ENCODE measurements at places on chromosomes 1 and 21.
A peak's percentile ranks its signal among the peaks of the same experiment; 100 is the strongest.

DNA sequence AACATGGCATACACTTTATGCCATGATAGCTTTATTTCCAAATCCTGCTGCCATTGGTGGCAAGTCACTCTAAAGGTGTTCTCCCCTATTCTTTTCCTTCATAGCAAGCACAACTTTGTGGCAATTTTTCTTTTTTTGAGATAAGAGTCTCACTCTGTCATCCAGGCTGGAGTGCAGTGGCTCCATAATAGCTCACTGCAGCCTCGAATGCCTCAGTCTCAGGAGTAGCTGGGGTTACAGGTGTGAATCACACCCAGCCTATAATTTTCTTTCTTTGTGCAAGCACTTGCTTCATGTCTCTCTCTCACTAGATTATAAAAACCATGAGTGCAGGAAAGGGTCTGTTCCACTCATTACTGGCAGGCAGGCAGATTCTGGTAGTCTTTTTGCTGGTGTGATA, 5.4 kb upstream of the KDM4A start:
- no peak for DNase-seq

- no peak for DNase-seq
Measured at GRCh38 chr1:7589080-7589735, 181.9 kb upstream of the VAMP3 start.

DNA sequence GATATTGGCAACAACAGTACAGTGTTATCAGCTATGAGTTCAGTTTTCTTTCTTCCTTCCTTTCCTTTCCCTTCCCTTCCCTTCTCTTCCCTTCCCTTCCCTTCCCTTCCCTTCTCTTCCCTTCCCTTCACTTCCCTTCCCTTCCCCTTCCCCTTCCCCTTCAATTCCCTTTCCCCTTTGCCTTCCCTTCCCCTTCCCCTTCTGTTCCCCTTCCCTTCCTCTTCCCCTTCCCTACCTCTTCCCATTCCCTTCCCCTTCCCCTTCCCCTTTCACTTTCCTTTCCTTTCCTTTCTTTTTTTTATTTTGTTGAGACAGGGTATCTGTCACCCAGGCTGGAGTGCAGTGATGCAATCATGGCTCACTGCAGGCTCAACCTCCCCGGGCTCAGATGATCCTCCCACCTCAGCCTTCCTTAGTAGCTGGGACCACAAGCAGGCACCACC, 72.3 kb upstream of the CAPZB start:
- DNase-seq = peak; percentile 43

- DNase-seq = no peak
Measured at GRCh38 chr21:15506086-15506485, 223.7 kb upstream of the USP25 start.

- no peak for DNase-seq
Measured at GRCh38 chr21:32352526-32352925, 40.3 kb downstream of the URB1 start.

- peak; percentile 97 for DNase-seq
Measured at GRCh38 chr21:42991992-42992740, 17.8 kb downstream of the PKNOX1 start.

GRCh38 chr1:12369258-12369657, 139.4 kb downstream of the VPS13D start:
- no peak for DNase-seq

DNA sequence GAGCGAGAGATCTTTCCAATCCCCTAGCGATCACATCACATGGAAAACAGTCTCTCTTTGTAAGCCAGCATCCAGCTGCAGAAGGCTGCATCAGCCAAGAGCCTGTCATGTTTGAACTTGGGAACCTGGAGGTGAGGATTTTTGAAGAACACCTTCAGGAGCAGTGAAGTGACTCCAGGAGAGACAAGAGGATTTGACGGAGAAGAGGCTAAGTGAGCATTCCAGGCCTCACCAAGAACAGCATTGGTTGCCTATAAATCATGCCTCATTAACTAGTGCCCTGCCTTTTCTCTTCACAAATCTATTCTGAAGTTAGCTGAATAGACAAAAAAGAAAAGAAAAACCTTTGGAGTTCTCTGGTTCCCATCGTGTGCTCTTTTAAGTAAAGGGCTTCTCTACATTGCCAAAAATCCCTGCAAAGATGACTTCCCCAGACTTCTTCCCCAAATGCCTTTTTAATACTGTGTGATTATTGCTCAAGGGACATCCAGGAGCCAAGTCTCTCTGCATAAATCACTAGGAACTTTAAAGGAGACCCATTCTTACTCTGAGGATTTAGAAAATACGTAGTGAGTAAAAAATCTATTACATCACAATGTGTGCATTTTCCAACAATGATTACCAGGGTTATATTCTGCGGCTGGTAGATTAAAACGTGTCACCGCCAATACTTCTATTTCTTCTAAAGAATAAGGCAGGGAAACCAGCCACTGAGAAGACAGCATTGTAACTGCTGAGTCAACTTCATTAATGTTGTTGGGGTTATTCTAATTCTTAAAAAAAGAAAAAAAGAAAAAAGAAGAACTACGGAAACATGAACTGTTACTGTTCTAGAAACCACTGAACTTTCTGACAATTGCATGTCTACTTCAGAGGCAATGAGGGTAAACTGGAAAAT, 95.2 kb downstream of the KIF14 start:
- no peak for DNase-seq

DNA sequence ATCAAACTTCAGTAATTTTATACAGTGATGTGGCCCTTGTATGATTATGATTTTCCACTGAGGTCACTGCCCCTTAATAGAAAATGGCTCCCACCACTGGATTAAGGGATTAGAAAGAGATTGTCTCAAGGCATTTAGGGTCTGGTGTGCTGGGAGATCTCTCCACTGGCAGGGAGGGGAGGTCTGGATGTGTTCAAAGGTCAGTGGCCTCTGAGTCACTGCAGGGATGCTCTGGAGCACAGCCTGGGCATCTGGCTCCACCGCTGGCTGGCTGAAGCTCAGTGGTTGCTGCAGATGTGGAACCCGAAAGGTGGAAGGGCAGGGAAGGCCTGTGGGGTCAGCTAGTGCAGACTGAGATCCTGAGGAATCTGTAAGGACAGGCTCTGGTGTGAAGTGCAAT, 18.3 kb upstream of the CHI3L1 start:
- no peak for DNase-seq

GRCh38 chr1:38064197-38064903, 17.8 kb upstream of the POU3F1 start:
- DNase-seq = peak; percentile 88

GRCh38 chr1:14345946-14346550, 252.4 kb upstream of the KAZN start:
- no peak for DNase-seq

- peak; percentile 17 for DNase-seq
Measured at GRCh38 chr1:14778898-14779865, 180.7 kb downstream of the KAZN start.

DNA sequence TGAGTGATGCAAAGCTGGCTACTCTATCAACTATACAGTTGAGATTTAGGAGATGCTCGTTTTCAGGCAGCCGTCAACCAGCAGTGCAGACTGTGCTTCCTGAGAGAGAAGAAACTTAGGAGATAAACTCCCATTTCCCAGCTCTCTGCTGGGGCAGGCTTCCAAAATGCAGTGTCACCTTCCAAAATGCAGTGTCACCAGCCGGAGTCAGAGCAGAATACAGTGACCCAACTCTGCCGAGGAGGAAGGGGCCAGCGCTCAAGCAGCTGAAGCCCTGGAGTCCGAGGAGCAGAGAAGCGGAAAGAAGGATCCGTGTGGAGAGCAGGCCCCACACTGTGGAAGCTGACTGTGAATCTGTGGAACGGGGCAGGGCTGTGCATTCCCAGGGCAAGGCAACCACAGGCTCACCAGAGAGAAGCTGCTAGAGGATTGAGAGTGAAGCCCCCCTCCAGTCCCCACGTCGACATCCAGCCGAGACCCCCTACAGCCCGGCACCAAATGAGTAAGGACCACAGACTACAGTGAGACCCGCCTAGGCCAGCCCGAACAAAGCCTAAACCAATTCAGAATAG, 703 bp upstream of the KRTAP12-1 start:
- no peak for DNase-seq

DNA sequence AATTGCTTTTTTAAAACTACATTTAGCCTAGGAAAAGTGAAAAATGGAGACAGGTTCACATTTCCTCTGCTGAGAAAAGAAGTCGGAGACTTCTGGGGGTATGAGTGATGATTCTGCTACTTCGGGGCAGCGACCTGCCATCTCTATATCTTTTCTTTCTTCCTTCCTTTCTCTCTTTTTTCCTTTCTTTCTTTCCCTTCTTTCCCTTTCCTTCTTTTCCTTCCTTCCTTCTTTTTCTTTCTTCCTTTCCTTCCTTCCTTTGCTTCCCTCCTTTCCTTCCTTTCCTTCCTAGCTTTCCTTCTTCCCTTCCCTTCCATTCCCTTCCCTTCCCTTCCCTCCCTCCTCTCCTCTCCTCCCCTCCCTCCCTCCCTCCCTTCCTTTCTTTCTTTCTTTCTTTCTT, 17.8 kb downstream of the TBX19 start:
- DNase-seq = no peak

GRCh38 chr21:38448671-38449385, 49.4 kb downstream of the ERG start:
- no peak for DNase-seq

GRCh38 chr1:153422450-153423068, 6.2 kb downstream of the S100A7A start:
- peak; percentile 62 for DNase-seq

- no peak for DNase-seq
Measured at GRCh38 chr1:62523860-62524259, 73.5 kb upstream of the ANGPTL3 start.

- DNase-seq = no peak
Measured at GRCh38 chr1:30757352-30758120, at the start of gene LAPTM5. TSS of gene LAPTM5 (minus strand) at chr1:30757774. CDS start at chr1:30757745, 29 bp downstream.

- DNase-seq = peak; percentile 91
Measured at GRCh38 chr1:155893389-155894142, 17.6 kb downstream of the RIT1 start.

DNA sequence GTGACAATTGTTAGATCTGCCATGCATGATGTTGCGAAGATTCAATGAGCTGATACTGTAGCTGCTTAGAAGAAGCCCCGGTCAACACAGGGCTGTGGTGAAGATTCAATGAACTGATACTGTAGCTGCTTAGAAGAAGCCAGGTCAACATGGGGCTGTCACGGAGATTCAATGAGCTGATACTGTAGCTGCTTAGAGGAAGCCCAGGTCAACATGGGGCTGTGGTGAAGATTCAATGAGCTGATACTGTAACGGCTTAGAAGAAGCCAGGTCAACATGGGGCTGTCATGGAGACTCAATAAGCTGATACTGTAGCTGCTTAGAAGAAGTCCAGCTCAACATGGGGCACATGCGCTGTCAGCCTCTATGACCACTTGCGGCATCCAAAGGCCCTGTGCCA, 18.8 kb upstream of the BACE2 start:
- no peak for DNase-seq

- no peak for DNase-seq
Measured at GRCh38 chr1:36824390-36824861, 209.9 kb downstream of the GRIK3 start.

DNA sequence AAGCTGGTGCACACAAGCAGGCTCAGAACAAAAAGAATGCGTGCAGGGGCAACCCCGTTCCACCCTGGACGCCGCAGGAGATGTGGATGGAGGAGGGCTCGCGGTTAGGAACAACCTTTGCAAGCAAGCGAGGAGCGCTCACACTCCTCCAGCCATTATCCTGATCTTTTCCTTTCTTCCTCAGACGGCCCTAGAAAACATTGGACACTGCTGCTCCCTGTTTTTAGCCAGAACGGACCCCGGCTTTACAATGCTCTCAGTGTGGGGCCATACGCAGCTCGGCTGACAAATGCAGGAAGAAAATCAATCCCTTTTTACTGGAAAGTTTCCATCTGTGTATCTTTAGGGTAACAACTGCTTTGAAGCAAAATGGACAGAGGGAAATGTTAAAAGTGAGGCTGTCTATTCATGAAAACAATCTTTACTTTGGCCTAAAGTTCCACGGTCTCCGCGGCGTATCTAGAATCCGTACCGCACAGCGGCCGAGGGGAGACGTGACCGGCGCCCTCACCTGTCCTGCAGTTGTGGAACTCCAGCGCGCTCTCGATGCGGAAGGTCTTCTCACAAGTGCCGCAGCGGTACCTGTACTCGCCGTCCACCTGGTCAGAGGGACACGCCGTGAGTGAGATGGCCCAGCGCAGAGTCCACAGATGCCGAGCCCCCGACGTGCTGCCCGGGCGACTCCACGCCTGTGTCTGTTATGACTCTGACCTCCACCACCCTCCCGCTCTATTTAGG, 44.0 kb downstream of the PRDM15 start:
- no peak for DNase-seq

- DNase-seq = no peak
Measured at GRCh38 chr1:55140137-55140536, 75.0 kb downstream of the USP24 start.

GRCh38 chr1:72439036-72439435, 156.7 kb upstream of the NEGR1 start:
- peak; percentile 39 for DNase-seq

GRCh38 chr1:209307846-209308245, 275.7 kb upstream of the CAMK1G start:
- DNase-seq = no peak

GRCh38 chr1:230797942-230798365, 50.8 kb downstream of the CAPN9 start:
- DNase-seq = peak; percentile 70

GRCh38 chr1:26021647-26022403, at the start of gene EXTL1:
TSS of gene EXTL1 (plus strand) at chr1:26021775. CDS start at chr1:26022647, 872 bp downstream.
- DNase-seq = peak; percentile 50

- peak; percentile 45 for DNase-seq
Measured at GRCh38 chr1:117757668-117758067, 151.8 kb downstream of the TENT5C start.

DNA sequence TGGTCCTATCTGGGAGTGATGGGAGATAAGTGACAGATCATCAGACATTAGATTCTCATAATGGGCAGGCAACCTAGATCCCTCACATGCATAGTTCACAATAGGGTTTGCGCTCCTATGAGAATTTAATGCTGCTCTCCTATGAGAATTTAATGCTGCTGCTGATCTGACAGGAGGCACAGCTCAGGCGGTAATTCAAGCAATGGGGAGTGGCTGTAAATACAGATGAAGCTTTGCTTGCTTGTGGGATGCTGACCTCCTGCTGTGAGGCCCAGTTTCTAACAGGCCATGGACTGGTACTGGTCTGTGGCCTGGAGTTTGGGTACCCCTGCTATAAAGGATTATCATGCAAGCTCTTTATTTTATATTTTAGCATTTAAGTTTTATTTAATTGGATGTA, 72.0 kb downstream of the ZMYM4 start:
- DNase-seq = no peak

- no peak for DNase-seq
Measured at GRCh38 chr1:180515364-180515763, 13.0 kb upstream of the ACBD6 start.

DNA sequence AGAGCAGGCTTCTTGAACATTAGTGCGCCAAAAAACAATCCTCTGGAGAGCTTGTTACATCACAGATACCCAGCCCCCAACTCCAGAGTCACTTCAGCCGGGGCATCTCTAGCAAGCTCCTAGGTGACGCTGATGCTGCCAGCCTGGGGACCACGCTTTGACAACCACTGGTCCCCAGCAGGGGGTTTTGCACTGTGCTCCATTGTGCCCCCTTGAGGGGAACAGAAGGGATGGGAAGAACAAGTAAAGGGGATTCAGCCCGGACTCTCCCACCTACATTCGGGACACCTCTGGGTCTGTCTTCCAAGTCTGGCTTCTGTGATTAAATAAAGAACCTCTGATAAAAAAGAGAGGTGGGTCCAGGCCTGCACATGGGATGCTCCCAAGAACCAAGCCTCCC, 60.4 kb downstream of the ATP5PO start:
- DNase-seq = no peak

All from EL (cell line).